ENCODE measurements at places on chromosomes 1 and 21. TPM values are rescaled to one million over a fixed set of nuclear protein-coding genes. Genes with fewer than 3 reads are reported as not detected.

The WDR4 gene
- total RNA-seq: 46.5 TPM

The CD2 gene
- total RNA-seq: 287 TPM

The HORMAD1 gene
- not detected for total RNA-seq

The AK2 gene
- 464 TPM for total RNA-seq

The PADI4 gene
- total RNA-seq: 0.30 TPM

DNA sequence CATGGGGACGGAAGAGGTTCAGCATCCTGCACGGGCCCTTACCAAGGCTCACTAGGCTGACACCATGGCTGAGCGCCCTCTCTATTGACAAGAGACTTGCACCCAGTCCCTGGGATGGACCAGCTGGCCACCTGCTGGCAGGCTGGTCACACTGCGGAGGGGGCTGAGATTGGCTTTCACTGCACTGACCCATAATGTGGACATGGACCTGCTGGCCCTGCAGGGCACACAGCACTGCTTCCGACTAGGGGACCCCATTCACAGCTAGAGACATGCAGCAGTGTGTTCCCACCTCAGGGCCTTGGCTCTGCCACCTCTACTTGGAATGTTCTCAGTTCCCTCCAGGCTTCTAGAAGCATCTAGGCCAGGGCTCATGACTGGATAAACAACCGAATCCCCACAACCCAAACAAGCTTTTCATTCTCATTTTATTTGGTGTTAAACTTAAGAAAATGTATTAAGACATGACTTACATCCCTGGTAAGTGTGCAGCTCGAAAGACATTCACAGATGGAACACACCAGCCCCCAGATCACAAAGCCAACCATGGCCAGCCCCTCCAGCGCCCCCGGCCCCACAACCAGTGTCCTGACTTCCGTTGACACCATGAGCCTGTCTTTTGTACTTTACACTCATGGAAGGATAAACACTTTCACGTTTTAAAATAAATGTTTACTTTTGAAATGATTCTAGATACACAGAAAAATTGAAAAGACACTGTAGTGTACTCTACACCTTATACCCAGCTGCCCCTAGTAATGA lies 9.3 kb upstream of the SRARP start:
- no peak overlapping the region for H3K4me3 ChIP-seq
- peak overlapping the region; percentile 19 for H3K27ac ChIP-seq
- H3K4me1 ChIP-seq: no peaks in the 10 kb centered on the region
- no peaks in the 10 kb centered on the region for H3K36me3 ChIP-seq
- H3K27me3 ChIP-seq: no peaks in the 10 kb centered on the region
- peak; percentile 77 for DNase-seq

DNA sequence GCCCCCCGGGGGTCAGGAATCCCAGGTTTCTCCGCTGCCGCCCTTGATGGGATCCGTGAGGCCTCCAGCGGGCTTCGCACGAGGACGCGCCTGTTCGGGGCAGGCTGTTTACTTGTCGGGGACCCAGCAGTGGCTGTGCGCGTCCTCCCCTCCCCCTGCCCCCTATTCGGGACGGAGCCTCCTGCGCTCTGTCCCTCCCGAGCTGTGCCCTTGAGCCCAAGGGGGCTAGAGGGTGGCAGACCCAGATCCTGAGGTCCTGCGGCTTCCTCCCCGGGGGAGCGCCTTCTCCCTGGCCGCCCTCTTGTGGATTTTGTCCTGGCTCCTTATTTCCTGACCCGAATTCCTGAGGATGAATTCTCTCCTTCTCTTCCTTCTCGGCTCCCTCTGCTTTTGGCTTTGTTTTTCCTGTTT lies 38.4 kb downstream of the PIK3CD start:
- H3K4me1 ChIP-seq: peaks cover 71% of the 10 kb centered on the region
- peak overlapping the region; percentile 76 for H3K27ac ChIP-seq
- H3K36me3 ChIP-seq: peaks cover 36% of the 10 kb centered on the region
- peak overlapping the region; percentile 80 for H3K4me3 ChIP-seq

DNA sequence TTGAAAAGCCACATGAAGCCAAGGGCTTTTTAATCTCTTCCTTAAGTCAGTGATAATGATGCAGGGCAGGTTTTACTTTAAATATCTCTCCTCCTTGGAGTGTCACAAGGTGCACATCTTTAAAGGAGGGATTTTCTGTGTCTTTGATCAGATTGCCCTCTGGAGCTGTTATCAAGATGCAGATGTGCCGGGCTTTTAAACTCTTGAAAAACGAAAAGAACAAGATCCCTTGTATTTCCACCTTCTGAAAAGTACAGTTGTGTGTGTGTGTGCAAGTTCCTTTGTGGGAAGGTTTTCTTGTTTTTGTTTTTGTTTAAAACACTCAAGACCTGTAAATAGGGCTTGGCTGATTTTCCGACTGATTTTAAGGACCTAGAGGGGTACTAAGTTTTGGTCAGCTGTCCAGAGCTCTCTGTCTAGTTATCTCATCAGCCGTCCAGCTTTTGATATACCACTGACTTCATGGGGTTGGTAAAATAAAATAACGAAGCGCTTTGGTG lies 1.6 kb downstream of the MARK1 start:
- DNase-seq: no peak
- peaks cover 1% of the 10 kb centered on the region for H3K36me3 ChIP-seq
- H3K27ac ChIP-seq: no peak overlapping the region
